ENCODE measurements at places on chromosomes 13 and 19. TPM values are rescaled to one million over a fixed set of nuclear protein-coding genes. Genes with fewer than 3 reads are reported as not detected.
A peak's percentile ranks its signal among the peaks of the same experiment; 100 is the strongest.

GRCh38 chr13:71515744-71516038, 351.3 kb downstream of the DACH1 start:
- no peak for DNase-seq

SULT2B1 gene
- 0.87 TPM for total RNA-seq

DNA sequence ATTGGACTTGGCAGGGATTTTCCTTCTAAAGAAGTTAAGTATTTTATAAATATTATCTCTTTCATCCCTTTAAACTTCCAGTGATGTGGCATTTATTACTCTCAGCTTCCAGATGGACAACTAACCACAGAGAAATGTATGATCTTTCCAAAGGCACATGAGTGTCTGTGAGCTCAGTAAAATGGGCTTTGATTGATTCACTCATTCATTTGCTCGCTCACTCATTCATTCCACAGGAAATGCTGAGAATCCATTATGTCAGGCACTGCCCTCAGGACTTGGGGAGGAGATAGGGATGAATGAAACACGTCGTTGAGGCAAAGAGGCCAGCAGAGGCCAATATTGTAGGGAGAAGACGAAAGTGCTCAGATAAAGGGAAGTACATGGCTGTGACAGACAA, 359.3 kb downstream of the EFNB2 start:
- DNase-seq, result no peak

LRFN3 gene
- total RNA-seq, result 12.5 TPM

DNA sequence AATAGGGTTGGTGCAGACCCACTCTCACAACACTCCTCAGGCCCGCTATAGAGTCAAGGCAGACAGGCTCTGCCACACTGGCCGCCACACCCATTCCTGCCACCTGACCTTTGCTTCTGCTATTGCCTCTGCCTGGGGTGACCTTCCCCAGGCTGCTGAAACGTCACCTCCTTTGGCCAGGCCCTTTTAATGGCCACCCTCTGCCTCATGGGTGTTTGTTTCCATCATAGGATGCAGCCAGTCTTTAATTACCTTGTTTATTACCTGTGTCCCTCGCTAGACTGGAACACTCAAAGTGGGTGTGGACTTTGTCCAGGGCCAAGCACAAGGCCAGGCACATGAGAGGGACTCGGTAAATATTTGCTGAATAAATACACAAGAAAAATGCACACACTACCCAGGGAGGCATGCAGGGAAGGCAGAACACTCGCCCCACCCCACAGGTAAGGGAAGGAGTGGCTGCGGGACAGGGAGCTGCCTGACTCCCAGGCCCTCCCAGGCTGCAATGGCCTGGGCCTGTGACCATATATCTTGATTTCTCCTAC, 3.2 kb downstream of the LSM4 start:
- DNase-seq, result peak; percentile 84

Measured in left colon (tissue), 2 donors.